ENCODE measurements at places on chromosomes 13 and 19.

GRCh38 chr13:101959016-101959415 is 442.8 kb downstream of the FGF14 start:
- no peak for DNase-seq

GRCh38 chr13:76455960-76456359 is 430.2 kb downstream of the KCTD12 start:
- DNase-seq = no peak

DNA sequence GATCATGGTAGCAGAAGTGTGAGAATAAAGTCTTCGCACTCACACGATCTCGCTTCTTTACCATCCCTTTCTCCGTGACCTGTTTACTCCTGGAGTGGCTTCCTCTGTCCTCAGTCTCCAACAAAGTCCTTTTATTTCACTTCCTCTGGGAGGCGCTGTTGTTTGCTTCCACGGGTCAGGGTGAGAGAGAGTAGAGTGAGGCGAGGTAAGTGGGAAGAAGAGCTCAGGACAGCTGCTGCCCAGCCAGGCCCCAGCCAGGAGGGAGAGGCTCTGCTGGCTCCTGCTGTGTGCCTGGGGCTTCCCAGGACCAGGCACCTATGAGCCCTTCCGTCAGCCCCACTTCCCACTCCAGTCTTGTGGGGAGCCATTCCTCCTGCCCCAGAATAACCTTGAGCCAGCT is 242.1 kb downstream of the FGF9 start:
- DNase-seq = no peak

- no peak for DNase-seq
Observed at GRCh38 chr19:45524575-45525129, 17.4 kb downstream of the VASP start.

All from activated CD4-positive, alpha-beta T cell treated with anti-CD3 and anti-CD28 coated beads, Interleukin-10, Interleukin-2, amounts not matched to agents 100 ng/mL and 50 ng/mL, durations not matched to agents 16 hours and 8 hours (primary cell).